Ecto neural progenitor cell (in vitro differentiated cells): ENCODE measurements at places on chromosomes 4 and X.
A peak's percentile ranks its signal among the peaks of the same experiment; 100 is the strongest.

DNA sequence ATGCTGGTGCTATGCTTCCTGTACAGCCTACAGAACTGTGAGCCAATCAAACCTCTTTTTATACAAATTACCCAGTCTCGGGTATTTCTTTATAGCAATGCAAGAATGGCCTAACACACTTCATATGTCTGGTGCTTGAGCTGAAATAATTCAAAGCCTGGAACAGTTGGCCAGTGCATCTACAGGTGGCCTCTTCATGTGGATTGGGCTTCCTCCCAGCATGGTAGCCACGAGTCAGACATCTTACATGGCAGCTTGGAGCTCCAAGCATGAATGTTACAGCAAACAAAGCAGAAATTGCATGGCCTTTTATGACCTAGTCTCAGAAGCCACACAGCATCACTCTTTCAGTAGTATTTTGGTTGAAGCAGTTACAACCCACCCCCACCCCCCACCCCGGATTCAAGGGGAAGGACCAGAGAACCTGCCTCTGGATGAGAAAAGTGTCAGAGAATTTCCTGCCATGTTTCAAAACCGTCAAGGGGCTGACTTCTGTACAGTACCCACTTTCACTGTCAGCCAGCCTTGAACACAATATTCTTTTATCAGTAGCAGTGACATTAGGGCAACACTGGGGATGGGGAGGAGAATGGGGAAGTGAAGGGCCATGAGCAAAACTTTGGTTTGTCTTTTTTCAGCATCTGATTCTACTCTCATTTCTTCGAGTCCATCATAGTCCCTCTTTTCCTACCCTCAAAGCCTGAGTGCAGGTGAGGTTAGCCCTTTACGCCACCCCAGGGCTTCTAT is 368.7 kb downstream of the BCOR start:
- no peak for DNase-seq

DNA sequence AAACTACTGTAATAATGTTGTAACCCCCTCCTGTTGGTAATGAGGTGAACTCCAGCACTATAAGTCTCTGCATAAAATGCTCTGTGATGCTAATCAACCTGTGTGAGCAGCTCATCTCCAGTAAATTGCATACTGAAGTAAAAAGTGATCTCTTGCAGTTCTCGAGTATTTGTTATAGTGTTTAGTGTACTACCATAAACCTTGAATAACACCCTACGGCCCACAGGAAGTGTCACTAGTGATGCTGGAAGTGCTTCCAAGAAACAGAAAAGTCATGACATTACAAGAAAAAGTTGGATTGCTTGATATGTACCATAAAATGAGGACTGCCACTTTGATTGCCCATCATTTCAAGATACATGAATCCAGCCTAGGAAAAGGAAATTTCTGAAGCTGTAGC is 39.0 kb downstream of the IL15 start:
- DNase-seq: no peak

GRCh38 chrX:151419782-151420181 is 22.8 kb downstream of the VMA21 start:
- DNase-seq: no peak

DNA sequence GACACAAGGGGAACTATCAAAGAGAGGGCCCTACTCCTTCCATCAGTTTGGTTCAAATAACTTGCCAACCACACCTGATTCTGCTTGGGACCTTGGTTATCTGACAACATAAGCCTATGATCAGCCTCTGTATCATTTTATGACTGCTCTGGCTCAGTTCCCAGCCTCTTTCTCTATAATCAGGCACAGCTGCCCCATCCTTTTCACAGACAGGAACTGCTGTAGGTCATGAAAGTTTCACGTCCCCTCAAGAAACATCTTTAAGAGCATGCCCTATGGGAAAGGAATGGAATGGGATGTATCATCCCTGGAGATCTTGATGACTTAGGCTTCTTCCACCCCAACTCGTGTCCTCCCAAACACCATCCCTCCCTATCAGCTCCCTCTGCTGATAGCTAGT is 243.4 kb downstream of the AR start:
- no peak for DNase-seq

- DNase-seq: no peak
These were observed 133.8 kb downstream of the LDB2 start for GRCh38 chr4:16764622-16765021.

DNA sequence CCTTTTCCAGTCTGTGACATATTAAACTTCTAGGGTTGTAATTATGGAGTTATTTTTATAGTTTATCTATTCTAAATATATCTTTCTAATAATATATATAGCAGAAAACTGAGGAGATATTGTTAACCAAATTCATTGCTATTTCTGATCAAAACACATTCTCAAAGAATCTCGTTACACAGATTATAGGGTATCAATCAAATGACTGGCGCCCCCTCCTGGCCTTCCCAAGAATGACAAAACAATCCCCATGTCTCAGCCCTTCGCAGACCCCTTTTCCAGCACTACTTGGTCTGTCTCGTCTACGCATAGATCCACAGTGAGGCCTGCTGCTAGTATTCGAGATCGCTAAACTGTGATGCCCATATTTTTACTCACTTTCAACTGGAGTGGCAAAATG is 209.3 kb downstream of the GPC3 start:
- peak; percentile 52 for DNase-seq

- no peak for DNase-seq
These were observed 674.3 kb upstream of the MAGEB2 start for GRCh38 chrX:29541038-29541437.

- no peak for DNase-seq
These were observed 63.5 kb upstream of the EMCN start for GRCh38 chr4:100581337-100581736.

GRCh38 chr4:8817096-8817812 is 54.4 kb downstream of the HMX1 start:
- no peak for DNase-seq

GRCh38 chrX:136759968-136760367 is 20.8 kb downstream of the ARHGEF6 start:
- DNase-seq: no peak

DNA sequence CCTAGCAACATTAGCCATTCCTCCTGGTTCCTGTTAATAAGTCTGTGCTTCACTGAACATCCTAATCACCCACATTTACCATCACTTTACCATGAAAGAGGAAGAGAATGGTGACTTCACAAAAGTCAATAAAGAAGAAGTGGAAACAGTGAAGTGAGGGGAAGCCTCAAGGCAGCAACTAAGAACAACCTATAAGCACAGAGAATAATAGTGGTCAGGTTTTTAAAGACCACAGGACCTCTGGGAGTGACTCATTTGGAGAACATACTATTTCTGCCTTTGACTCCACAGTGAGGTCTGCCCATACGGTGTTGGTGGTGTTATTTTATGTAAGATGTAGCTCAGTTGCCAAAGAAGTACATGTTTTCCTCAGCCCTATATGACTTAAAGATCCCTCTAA is 86.0 kb upstream of the TET2 start:
- DNase-seq: no peak

DNA sequence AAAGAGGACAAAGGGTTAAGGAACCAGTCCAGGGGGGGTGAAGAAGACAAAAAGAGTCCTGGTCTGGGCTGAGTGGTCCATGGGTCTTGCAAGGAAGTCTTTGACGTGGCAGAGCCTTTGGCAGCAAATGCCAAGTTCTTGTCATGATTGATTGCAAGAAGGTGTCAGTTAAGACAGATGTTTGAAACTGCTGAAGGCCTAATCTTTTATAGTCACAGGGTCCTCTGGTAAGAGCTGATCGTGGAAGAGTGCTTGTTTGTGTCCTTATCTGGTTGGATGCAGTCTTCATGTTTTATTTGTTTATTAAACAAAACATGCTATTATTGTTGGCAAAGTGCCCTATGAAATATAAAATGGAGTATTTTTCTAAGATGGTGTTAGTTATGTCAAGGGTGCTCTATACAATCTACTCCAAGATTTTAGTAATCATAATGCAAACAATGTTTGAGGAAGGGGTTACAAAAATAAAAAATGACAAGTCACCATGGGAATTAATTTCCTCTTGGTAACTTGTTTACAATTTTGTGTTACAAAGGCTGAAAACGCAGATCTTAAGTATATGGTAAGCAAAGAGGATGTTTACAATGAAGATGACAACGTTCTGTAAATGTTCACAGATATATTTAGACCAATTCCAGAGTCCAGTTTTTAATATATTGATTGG is 85.9 kb downstream of the MAGED4 start:
- no peak for DNase-seq

DNA sequence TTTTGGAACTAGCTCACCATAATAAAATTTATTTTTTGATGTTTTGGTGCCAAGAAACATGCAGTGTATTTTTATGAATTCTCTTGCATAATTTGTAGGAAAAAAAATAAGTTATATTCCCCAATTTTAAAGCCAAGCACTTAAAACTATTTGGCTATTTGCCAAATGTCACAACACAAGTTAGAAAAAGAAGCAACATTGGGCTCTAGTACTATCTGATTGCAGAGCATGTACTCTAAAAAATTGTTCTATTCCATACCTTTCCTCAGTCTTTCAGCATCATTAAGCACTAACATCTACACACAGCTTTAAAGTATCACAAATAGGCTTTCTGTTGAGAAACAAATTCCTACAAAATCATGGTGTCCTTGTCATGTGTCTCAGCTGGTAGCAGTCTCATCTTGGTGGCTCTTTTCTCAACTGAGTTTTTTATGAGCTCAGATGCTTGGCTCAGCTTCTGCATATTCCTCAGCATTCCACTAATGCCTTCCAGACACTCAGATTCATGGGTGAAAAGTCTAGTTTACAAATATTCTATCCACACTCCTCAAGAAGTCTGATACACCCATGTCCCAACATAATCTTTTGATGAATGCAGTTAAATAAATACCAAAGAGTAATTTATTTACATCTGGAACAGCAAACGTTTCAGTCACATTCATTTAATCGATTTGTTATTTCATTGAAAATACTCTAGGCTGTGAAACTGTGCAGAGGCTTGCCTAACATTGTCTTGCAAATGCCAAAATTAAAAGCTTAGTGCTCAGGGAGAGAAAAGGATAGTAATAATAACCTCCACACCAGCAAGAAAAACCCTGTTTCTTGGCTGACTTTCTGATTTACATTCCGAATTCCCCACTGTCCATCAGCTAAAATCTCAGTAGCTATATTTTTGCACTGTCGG is 2209.9 kb downstream of the PCDH7 start:
- DNase-seq: no peak

GRCh38 chr4:16110661-16111290 is 27.0 kb upstream of the PROM1 start:
- no peak for DNase-seq

- DNase-seq: no peak
These were observed 3.6 kb downstream of the ABLIM2 start for GRCh38 chr4:8155048-8155447.

DNA sequence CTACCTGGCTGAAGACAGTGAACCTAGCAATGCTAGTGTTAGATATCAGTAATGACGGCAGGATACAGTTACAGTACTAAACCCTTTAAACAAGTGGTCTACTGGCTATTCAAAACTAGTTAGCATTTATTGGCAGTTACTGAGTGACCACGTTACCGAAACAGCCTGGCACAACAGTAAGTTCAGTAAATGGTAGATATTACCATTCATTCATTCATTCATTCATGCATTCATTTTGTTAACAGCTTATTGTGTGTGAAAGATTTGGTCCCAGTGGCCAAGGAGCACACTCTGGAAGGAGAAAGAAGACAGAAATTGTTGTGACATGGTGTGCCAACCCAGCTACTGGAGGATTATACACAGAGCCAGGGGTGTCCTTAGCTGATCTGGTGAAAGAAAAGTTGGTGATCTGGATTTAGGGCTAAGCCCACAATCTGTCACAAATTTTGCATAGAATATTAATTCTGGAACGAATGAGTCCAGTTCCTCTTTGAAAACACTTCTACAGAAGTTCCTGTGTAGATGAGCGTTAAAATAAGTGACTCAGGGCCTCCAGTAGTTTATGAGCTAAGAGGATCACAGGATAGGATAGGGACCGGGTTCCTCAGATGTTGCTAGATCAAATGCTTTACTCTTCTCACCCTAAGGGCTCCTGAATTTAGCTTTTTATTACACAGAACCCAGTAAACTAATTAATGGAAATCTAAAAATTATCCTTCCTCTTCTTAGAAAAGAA is 179.1 kb downstream of the CBR4 start:
- DNase-seq: no peak

DNA sequence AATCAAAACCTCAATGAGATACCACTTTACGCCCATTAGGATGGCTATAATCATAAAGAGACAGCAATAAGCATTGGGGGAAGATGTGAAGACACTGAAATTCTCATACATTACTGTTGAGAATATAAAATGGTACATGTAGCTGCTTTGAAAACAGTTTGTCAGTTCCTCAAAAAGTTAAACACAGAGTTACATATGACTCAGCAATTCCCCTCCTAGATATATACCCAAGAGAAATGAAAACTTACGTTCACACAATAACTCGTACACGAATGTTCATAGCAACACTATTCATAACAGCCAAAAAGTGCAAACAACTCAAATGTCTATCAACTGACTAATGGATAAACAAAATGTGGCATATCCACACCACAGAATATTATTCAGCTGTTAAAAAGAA is 36.6 kb downstream of the PHF8 start:
- no peak for DNase-seq

DNA sequence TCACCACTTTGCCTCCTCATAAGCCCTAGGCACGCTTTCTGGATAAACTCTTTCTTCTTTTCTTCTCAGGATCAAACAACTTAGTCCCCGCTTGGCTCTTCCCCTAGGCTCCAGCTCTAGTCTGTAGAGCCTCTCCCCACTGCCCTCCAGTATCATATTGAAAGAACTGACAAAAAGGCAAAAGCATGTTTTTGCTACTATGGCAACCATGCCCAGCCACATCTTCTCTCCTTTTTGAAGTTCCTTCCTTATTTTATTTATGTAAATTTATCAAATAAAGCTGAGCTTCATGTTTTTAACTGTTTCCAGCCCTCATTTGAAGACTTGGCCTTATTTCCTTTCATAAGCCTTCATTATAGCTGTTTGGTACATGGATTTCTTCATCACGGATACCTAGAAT is 86.0 kb upstream of the LIMCH1 start:
- DNase-seq: no peak

DNA sequence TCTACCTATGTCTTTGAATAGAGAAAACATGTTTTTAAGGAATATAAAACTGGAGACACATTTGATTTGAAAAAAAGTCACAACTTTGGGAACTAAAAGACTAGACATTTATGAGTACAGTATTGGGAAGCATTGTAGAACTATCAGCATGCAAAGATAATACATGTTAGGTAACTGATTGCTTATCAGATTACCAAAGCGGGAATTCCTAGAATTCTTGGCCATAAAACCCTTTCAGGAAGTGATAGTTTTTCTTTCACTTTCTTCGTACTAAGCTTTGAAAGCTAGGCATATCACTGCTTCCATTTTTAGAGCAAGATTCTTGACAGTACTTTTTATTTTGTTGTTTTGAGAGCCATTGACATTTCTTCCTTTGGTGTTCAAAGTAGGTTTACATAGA is 646.6 kb upstream of the PITX2 start:
- no peak for DNase-seq

- DNase-seq: no peak
These were observed 7.0 kb upstream of the GATA1 start for GRCh38 chrX:48779399-48779798.

GRCh38 chrX:20432746-20433387 is 166.2 kb upstream of the RPS6KA3 start:
- no peak for DNase-seq

- no peak for DNase-seq
These were observed 34.0 kb downstream of the BMP2K start for GRCh38 chr4:78809928-78810835.
